H1 (cell line): ENCODE measurements at places on chromosomes 16 and 17. TPM values are rescaled to one million over a fixed set of nuclear protein-coding genes. Genes with fewer than 3 reads are reported as not detected.

GRCh38 chr17:42660692-42661345 is 1.7 kb downstream of the TUBG2 start:
- DNase-seq = no peak

- DNase-seq = no peak
Observed at GRCh38 chr17:42564815-42565522, 1.9 kb upstream of the MLX start.

- no peak for DNase-seq
Observed at GRCh38 chr17:28597606-28598383, 1.0 kb downstream of the SPAG5 start.

DNA sequence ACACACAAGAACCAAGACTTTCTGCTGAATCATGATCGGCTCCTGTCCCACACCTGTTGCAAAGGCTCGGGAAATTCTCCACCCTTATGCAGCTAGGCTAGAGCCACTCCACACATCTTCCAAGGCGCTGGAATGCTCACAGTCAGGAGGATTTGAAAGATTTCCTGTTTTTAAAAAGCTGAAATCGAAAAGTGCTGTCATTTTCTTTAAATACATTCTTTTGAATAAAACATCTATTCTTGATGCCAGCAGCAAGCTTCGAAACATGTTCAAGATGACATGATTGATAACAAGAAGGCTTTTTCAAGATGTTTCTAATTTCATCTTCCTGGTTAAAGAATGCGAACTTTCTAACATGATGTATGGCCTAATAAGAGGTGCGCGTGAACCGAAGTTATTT is 219.7 kb upstream of the CDH5 start:
- DNase-seq = no peak

GRCh38 chr16:84368308-84368996 is at the start of gene ATP2C2:
Gene ATP2C2 (plus strand): TSS chr16:84368538. CDS start chr16:84368616, 78 bp downstream.
- DNase-seq = peak; percentile 66

- DNase-seq = no peak
Observed at GRCh38 chr16:24701521-24701951, 27.9 kb upstream of the TNRC6A start.

The ARHGDIG gene
- 1.2 and 2.8 TPM in 2 replicates for total RNA-seq

The OSGIN1 gene
- 0.48 and 0.58 TPM in 2 replicates for total RNA-seq

The MC1R gene
- 2.0 and 2.2 TPM in 2 replicates for total RNA-seq

The RHBDL1 gene
- 4.0 TPM in 2 replicates for total RNA-seq

The PYY gene
- total RNA-seq = 0.42 and 0.93 TPM in 2 replicates

The AURKB gene
- 154 and 160 TPM in 2 replicates for total RNA-seq
